ENCODE measurements at places on chromosomes 16 and 17. TPM values are rescaled to one million over a fixed set of nuclear protein-coding genes. Genes with fewer than 3 reads are reported as not detected.

DNA sequence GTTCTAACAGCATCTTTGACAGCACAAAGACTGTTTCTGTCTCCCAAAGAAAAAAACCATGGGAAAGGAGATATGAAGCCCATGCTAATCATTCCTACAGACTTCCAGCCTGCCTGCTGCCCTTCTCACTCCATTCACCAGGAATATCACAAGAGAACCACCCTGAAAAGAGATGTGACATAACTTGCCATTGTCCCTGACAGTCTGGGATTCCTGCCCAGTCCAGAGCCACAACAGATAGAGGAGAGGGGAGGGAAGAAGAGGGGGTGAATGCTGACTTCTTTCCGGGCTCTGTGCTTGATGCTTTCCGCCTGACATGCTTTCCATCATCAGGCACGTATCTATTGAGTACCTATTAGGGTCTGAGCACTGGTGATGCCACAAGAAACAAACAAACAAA, 31.6 kb upstream of the ASIC2 start:
- no peak overlapping the region for H3K27ac ChIP-seq
- no peak for DNase-seq
- H3K4me1 ChIP-seq = no peaks in the 10 kb centered on the region
- no peaks in the 10 kb centered on the region for H3K36me3 ChIP-seq
- peaks cover 49% of the 10 kb centered on the region for H3K27me3 ChIP-seq

GRCh38 chr16:13968835-13969234, 48.9 kb downstream of the ERCC4 start:
- no peak overlapping the region for H3K4me3 ChIP-seq
- no peak overlapping the region for H3K27ac ChIP-seq
- DNase-seq = no peak

GRCh38 chr17:80223142-80223815, 3.1 kb downstream of the SLC26A11 start:
- H3K36me3 ChIP-seq = peaks cover 29% of the 10 kb centered on the region
- no peak for DNase-seq
- H3K27me3 ChIP-seq = no peaks in the 10 kb centered on the region

GRCh38 chr17:33628500-33629346, 335.6 kb upstream of the ASIC2 start:
- no peak overlapping the region for H3K27ac ChIP-seq
- H3K4me1 ChIP-seq = no peaks in the 10 kb centered on the region
- H3K4me3 ChIP-seq = no peak overlapping the region
- no peaks in the 10 kb centered on the region for H3K36me3 ChIP-seq

GRCh38 chr17:40936976-40937375, 470 bp downstream of the KRT23 start:
- no peak overlapping the region for H3K27ac ChIP-seq
- peaks cover 65% of the 10 kb centered on the region for H3K27me3 ChIP-seq
- DNase-seq = peak; percentile 67
- no peak overlapping the region for H3K4me3 ChIP-seq
- H3K36me3 ChIP-seq = no peaks in the 10 kb centered on the region
- H3K4me1 ChIP-seq = no peaks in the 10 kb centered on the region

GRCh38 chr16:85912211-85912974, 13.4 kb downstream of the IRF8 start:
- DNase-seq = no peak
- no peaks in the 10 kb centered on the region for H3K36me3 ChIP-seq
- no peak overlapping the region for H3K4me3 ChIP-seq
- H3K27me3 ChIP-seq = no peaks in the 10 kb centered on the region

GRCh38 chr16:59047114-59047513, 313.0 kb upstream of the GOT2 start:
- H3K27ac ChIP-seq = no peak overlapping the region
- H3K4me1 ChIP-seq = no peaks in the 10 kb centered on the region
- DNase-seq = peak; percentile 44
- no peaks in the 10 kb centered on the region for H3K36me3 ChIP-seq
- no peak overlapping the region for H3K4me3 ChIP-seq
- no peaks in the 10 kb centered on the region for H3K27me3 ChIP-seq

- no peaks in the 10 kb centered on the region for H3K27me3 ChIP-seq
- no peak for DNase-seq
- no peak overlapping the region for H3K4me3 ChIP-seq
- H3K27ac ChIP-seq = no peak overlapping the region
- H3K36me3 ChIP-seq = no peaks in the 10 kb centered on the region
Observed at GRCh38 chr16:5231246-5231759, 133.7 kb upstream of the EEF2KMT start.

DNA sequence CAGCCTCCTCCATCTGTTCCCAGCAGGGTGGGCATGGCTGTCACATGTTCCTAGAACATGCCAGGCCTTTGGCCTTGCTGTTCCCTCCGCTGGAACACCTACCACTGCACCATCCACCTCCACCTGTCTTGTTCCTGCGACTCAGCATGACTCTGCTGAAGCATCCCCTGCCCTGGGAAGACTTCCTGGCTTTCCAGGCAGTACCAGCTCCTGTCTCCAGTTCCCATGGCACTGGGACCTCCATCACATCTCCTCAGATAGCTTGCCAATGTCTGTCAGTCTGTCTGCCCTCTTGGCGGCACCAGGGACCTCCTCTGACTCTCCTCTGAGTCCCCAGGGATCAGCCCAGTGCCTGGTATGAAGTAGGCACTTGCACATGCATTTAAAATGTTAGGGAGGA, 15.7 kb downstream of the PDP2 start:
- no peak overlapping the region for H3K27ac ChIP-seq
- H3K4me3 ChIP-seq = no peak overlapping the region
- no peaks in the 10 kb centered on the region for H3K27me3 ChIP-seq
- peaks cover 10% of the 10 kb centered on the region for H3K4me1 ChIP-seq

DNA sequence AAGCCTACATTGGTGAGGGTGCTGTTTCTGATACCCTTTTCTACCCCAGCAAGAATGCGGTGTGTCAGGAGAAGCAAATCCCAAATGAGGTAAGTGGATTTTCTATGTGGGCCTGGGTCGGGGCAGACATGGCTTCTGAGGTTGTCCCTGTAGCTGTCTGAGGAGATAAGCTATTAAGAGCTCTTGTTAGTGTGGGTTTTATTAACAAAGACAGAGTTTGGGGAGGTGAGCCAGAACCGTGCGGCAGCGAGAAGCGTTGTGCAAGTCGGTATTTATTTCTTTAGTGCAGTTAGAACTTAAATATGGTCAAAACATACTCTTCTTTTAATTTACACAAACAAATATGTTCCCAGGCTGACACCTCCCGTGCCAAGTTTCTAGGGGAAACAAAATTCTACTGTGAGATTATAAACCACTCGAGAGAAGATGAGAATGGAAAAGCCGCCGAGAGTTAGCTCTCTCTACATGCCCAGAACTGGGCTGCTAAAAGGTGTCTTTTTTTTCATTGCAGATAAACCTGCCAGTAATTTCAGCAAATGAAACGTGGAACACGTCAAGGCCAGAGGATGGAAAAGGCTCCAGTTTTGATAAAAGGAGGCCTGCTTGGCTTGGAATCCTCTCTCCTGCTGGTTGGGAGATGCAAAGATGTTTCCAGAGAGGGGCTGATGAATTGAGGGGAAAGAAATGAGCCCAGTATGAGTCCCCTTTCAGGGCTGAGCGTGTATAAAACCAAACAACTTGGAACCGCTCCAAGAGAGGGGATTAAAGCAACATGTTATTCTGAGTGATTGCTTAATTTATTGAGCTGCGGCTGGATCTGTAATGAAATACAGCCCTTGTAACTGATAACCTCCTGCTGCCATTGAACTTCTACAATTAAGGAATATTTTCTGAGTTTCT, 254.6 kb downstream of the MRTFB start:
- H3K36me3 ChIP-seq = peaks cover 32% of the 10 kb centered on the region
- H3K27me3 ChIP-seq = no peaks in the 10 kb centered on the region
- no peaks in the 10 kb centered on the region for H3K4me1 ChIP-seq

DNA sequence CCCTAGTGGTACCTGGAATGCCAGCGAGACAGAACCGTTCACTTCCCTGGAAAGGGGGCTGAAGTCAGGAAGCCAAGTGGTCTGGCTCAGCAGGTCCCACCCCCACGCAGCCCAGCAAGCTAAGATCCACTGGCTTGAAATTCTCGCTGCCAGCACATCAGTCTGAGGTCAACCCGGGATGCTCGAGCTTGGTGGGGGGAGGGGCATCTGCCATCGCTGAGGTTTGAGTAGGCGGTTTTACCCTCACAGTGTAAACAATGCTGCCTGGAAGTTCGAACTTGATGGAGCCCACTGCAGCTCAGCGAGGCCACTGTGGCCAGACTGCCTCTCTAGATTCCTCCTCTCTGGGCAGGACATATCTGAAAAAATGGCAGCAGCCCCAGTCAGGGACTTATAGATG, 464.7 kb upstream of the TOM1L1 start:
- H3K4me1 ChIP-seq = no peaks in the 10 kb centered on the region
- H3K4me3 ChIP-seq = no peak overlapping the region
- no peak overlapping the region for H3K27ac ChIP-seq
- no peaks in the 10 kb centered on the region for H3K36me3 ChIP-seq
- no peaks in the 10 kb centered on the region for H3K27me3 ChIP-seq

- peak; percentile 95 for DNase-seq
- H3K36me3 ChIP-seq = no peaks in the 10 kb centered on the region
- H3K4me3 ChIP-seq = no peak overlapping the region
- H3K4me1 ChIP-seq = no peaks in the 10 kb centered on the region
Observed at GRCh38 chr17:71828182-71828596, 292.6 kb upstream of the SOX9 start.

DNA sequence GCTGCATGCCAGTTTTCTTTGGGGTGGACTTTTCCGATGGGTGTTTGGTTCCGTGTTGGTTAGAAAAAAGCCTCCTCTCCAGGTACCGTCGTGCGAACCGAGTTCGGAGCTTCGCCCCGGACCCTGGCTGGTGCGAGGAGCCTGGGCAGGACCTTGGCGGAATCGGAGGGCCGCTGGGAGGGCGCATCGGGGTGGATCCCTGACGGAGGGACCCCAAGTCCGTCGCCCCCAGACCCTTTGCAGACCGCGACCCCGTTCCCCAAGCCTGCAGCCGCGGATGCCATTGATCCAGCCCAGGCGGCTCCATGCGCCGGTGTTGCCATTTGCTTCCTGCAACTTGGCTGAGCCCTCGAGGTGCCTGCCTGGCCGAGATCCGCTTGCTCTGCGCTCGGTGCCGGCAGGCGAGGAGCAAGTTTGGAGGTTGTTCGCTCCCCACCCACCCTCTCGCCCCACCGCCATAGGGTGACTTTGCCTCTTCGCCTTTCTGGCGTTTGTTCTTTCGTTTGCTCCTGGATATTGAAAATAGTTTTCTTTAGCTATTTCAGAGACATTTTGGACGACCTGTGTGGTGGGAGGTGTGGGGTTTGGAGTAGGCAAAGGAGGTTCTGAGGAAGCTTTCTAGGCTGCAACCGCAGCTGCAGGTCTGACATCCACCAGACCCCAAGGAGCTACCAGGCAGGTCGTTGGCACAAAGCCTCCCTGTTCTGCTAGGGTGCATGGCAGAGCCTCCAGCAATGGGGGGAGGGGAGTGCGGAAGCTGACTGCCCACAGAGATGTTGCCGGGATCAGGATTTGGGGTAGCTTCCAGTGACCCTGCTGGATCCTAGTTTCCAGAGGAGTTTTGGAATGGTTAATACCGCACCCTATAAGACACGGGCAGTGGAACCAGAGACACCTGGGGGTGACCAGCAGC, 58.2 kb downstream of the RAP1GAP2 start:
- H3K27me3 ChIP-seq = peaks cover 23% of the 10 kb centered on the region
- H3K36me3 ChIP-seq = no peaks in the 10 kb centered on the region
- no peak overlapping the region for H3K27ac ChIP-seq
- peak; percentile 85 for DNase-seq

GRCh38 chr16:48559462-48560211, 50.3 kb downstream of the N4BP1 start:
- H3K27ac ChIP-seq = no peak overlapping the region
- no peak overlapping the region for H3K4me3 ChIP-seq

Gene EFNB3
- 13.4 TPM for total RNA-seq

Gene SP6
- 2.5 TPM for total RNA-seq

Gene CRYM
- 14.2 TPM for total RNA-seq

Gene KCNJ18
- total RNA-seq = not detected

Data from endodermal cell (in vitro differentiated cells).